Activated CD4-positive, alpha-beta T cell treated with anti-CD3 and anti-CD28 coated beads, Interleukin-2, amount 50 U/mL, for 48 hours (primary cell): ENCODE measurements at places on chromosomes 1 and 21.

DNA sequence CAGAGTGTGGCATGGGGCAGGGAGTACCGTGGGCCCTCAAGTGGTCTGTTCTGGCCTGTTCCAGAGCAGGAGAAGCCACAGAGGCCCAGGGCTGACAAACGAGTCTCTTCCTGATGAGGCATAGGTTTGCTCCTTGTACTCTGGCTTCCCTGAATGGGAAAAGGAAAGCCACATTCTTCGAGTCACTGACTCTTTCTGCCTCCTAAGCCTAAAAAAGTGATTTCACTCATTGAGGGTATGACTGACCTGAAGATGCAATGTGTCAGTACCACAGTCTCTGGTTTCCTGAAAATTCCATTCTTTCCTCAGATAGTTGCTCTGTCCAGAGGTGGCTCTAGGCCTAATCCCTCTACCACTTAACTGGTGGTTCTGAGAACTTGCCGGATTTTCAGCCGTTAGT is 92.3 kb downstream of the KCNN3 start:
- no peak for DNase-seq

GRCh38 chr1:245566952-245567351 is 412.2 kb downstream of the KIF26B start:
- no peak for DNase-seq

DNA sequence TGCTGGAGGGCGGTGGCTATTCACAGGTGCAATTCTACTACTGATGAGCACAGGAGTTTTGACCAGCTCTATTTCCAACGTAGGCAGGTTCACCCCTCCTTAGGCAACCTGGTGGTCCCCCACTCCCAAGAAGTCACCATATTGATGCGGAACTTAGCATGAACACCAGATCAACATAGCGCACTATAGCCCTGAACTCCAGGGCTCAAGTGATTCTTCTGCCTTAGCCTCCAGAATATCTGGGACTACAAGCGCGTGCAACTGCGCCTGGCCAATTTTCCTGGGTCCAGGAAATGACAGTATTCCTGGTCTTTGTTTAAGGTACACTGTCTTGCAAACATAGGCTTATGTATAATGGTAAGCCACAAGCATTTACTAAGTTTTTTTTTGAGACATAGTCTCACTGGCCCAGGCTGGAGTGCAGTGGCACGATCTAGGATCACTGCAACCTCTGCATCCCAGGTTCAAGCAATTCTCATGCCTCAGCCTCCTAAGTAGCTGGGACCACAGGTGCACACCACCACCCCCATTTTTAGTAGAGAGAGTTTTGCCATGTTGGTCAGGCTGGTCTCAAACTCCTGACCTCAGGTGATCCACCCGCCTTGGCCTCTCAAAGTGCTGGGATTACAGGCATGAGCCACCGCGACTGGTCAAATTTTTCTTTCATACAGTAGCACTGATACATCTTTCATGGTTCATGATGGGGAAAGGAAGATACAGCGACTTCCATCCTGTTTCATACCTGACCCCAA is 12.6 kb downstream of the MCL1 start:
- DNase-seq = no peak

- no peak for DNase-seq
These were observed 695.3 kb downstream of the PTPRU start for GRCh38 chr1:29931477-29932175.

- DNase-seq = no peak
These were observed 276.5 kb upstream of the DPYD start for GRCh38 chr1:98197356-98197755.

DNA sequence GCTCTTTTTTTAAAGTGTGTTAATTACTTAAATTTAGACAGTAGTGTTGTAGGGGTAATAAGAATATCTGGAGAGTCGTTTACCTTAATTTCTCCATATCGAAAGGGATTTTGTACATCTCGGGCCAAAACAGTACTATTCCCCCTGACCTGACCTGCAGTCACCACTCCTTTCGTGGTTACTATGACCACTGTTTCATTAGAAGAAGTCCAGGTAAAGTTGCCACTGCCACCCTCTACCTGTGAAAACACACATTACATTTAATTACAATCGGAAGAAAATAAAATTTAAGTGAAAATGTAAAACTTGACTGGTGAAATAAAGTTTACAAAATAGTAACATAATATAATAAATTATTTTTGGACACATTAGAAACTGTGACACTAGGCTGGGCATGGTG is 37.2 kb downstream of the NUP210L start:
- no peak for DNase-seq

- no peak for DNase-seq
These were observed 19.7 kb downstream of the PRAMEF1 start for GRCh38 chr1:12810691-12811408.

- DNase-seq = no peak
These were observed 97.4 kb downstream of the PRDM2 start for GRCh38 chr1:13797397-13797796.

GRCh38 chr1:225454733-225455132 is 26.9 kb upstream of the LBR start:
- DNase-seq = peak; percentile 78

DNA sequence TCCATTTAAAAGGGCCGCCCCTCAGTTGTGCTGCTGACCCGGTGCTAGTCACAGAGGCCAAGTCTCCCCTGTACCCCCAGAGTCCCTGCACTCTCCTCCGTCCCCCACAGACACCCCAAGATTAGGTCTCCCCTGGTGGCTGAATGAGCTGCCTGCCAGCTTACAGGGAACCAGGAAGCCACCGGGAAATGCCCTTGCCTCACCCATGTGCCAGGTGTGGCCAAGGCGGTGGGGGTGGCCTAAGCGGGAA is 32.7 kb downstream of the HSPG2 start:
- DNase-seq = no peak

GRCh38 chr1:119594376-119594775 is 53.7 kb downstream of the ZNF697 start:
- no peak for DNase-seq

GRCh38 chr21:31267644-31268043 is 76.4 kb downstream of the TIAM1 start:
- DNase-seq = no peak

- no peak for DNase-seq
These were observed 10.1 kb upstream of the MAP1LC3C start for GRCh38 chr1:242008826-242009495.

GRCh38 chr1:117580436-117580835 is 25.4 kb upstream of the TENT5C start:
- DNase-seq = no peak

DNA sequence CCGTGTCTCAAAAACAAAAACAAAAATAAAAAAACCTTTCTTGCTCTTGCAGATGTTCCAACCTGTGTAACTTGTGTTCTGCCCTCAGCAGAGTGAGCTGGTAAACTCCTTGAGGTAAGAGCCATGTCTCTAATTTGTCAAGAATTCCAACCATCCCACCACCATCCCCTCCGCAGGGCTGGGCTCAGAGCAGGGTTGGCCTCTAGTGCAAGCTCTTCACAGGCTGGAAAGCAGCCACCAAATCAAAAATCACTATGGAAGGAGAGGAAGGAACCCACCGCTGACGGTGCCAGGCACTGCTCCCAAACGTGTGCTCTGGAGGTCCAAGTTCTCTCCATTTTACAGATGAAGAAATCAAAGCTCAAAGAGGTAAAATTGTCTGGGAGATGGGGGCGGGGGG is 9.4 kb downstream of the PLEKHA6 start:
- no peak for DNase-seq

DNA sequence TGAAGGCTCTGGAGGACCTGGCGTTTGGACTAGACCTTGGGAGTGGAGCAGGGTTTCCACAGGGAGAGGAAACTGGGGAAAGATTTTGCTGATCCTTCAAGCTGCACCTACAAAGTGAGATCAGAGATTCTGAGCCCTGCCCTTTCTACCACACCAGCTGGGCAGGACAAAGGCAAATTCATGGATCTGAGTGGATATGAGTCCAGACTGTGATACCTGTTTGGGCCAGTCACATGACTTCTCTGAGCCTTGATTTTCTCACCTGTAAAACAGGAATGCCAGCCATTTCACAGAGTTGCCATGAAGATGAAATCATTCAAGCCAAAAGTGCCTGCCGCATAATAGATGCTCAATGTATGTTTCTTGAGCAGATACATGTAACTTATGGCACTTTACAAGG is 4.9 kb upstream of the RASSF5 start:
- DNase-seq = no peak

DNA sequence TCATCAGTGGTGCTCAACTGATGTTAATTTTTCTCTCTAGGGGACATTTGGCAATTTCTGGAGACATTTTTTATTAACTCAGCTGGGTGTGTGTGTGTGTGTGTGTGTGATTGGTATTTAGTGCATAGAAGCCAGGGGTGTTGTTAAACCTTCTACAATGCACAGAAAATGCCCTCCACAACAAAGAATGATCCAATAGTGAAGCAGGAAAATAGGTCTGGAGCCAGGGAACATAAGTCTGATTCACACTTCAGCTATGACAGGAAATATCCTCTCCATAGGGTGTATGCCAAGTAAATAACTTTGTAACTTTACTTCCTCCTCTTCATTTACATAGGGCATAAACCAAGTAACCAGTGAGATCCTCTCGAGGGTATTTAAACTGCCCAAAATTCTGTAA is 25.1 kb upstream of the TMEM61 start:
- no peak for DNase-seq

GRCh38 chr21:35266546-35266945 is 217.4 kb upstream of the RUNX1 start:
- no peak for DNase-seq

GRCh38 chr21:44984792-44985440 is 45.1 kb downstream of the SLX9 start:
- DNase-seq = no peak

GRCh38 chr1:15095496-15095875 is 58.1 kb upstream of the TMEM51 start:
- DNase-seq = no peak

DNA sequence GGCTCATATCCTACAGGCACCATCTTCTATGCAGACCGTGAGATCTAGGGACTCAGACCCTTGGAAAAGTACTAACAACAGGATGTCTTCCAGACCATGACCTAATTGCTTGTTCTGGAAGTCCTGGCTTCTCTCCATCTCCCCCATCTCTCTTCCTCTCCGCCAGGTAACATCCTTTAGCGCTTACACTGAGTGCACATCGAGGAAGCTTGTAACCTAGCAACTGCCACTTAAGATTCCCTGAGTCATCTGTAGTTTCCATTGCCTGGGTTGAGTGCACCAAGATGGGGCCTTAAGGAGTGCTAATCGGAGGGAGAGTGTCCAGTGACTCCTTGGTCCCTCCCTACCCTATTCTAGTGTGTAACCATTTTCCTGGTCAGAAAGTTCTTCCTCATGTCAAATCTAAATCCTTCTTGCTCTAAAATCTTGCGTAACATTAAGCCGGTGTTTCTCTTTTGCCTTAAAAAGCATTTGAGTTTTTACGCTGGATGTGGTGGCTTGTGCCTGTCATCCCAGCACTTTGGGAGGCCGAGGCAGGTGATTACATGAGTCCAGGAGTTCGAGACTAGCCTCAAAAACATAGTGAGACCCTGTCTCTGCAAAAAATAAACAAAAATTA is 9.7 kb downstream of the KLHDC8A start:
- DNase-seq = no peak

DNA sequence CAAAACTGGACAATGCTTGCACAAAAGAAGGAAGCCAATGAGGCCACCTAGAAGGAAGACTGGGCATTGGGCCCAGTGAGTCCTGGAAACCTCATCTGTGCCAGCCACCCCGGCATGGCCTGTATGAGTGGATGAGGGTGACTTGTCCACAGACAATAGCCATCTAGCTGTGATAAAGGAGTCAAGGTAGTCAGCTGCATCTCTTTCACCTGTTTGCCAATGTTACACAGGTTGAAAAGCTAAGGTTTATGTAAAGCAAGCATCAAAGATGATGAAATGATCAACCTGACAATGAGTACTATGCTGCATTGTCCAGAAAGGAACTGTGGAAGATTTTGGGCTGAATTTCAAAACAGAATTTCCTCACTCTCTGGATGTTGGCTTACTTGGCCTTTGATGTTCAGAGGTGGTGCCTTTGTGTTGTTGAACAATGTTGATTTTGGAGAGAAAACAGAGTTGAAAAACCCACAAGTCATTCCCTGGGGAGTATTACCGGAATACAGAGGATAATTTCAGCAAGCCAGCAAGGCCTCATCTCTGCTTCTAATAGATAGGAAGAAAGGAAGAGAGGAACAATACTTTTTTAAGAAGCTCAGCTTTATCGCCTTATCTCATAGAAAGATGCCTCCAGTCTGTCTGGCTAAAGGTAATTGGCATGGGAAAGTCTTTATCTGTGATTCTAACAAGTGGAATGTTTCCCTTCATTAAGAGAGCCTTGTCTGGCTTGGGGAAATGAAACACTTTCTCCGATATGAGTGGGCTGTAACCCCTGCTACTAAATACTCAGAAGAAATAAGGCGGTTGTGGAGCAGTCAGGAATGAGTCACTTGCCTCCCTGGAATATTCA is 11.4 kb upstream of the SELE start:
- DNase-seq = no peak

GRCh38 chr1:155882235-155882634 is 22.9 kb downstream of the SYT11 start:
- DNase-seq = no peak
